Right cardiac atrium (tissue), 5 donors: ENCODE measurements at places on chromosomes 13 and 19. TPM values are rescaled to one million over a fixed set of nuclear protein-coding genes. Genes with fewer than 3 reads are reported as not detected.

DNA sequence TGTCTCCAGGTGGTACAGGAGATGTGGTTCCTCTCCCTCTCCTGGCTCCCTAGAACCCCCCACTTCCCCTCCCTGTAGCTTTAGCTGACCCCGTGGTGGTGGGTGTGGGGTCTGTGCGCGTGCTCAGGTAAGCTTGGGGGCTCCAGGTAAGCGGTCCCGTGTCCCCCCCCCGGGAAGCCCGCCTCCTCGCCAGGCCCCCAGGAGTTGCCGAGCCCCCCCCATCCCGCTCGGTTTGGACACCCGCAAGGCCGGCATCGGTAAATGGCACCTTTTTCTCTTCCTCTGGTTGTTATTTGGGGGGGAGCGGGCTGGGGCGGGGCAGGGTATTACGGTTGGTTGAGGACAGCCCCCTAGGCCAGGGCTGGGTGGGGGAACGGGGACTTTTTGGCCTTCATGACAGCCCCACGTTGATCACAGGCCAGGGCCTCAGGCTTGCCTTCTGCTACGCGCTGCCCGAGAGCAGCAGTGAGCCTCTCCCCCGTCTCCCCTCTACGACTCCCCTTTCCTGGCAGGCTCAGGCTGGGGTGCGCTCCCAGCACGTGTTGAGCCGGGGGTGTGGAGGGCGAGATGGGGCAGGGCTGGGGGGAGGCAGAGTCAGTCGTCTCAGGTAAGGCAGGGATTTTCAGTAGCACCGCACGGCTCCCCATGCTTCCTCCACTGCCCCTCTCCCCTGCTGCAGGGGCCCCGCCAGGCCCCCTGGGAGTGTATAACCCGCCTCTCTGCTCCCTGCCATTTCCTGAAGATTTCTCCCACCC lies 10.7 kb upstream of the LIN7B start:
- DNase-seq, result peak; percentile 51

DNA sequence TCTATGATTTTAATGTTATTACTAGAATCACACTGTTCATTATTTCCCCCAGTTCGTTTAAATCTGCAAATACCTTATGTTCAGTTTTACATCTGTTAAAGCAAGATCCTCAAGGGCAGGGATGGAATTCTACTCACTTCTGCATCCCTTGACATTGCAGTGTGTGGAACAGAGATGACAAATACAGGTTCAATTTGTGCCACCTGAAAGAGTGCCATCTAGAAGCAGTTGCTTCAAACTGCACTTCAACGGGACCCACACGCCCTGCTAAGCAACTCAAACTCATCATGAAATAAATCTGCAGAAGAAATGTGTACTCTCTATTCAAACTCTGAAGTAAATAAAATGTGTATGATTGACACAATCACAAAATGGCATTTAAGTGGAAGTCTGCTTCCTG lies 44.5 kb downstream of the RUBCNL start:
- no peak for DNase-seq

The NUFIP1 gene
- total RNA-seq, result 3.2 TPM

DNA sequence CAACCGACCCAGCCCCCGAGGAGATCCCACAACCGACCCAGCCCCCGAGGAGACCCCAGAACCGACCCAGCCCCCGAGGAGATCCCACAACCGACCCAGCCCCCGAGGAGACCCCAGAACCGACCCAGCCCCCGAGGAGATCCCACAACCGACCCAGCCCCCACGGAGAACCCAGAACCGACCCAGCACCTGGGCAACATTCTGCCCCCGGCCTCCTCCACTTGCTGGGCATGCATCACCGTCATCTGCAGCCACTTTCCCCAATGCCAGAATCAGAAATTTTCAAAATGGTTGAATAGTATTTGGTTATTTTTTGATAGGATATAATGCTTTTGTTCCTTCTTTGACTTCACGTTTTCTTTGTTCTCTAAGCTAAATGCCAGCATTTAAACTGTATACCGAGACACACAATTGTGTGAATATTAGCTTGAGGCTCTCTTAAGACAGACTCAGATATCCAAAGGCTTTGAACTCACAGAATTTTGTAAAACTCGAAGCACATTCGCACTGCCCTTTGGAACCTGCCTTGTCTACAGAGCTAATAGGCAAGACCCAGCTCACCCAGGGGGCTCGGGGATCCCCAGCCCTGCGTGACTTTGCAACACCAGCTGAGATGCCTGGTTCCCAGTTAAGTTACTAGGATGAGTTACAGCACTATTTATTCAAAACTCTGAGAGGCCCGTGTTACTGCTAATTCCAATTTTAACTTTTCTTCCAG lies 15.5 kb upstream of the RASA3 start:
- no peak for DNase-seq

The CSNK1A1L gene
- not detected for total RNA-seq
